Muscle of back (tissue), 13 donors: ENCODE measurements at places on chromosomes 1 and 21. TPM values are rescaled to one million over a fixed set of nuclear protein-coding genes. Genes with fewer than 3 reads are reported as not detected.
A peak's percentile ranks its signal among the peaks of the same experiment; 100 is the strongest.

DNA sequence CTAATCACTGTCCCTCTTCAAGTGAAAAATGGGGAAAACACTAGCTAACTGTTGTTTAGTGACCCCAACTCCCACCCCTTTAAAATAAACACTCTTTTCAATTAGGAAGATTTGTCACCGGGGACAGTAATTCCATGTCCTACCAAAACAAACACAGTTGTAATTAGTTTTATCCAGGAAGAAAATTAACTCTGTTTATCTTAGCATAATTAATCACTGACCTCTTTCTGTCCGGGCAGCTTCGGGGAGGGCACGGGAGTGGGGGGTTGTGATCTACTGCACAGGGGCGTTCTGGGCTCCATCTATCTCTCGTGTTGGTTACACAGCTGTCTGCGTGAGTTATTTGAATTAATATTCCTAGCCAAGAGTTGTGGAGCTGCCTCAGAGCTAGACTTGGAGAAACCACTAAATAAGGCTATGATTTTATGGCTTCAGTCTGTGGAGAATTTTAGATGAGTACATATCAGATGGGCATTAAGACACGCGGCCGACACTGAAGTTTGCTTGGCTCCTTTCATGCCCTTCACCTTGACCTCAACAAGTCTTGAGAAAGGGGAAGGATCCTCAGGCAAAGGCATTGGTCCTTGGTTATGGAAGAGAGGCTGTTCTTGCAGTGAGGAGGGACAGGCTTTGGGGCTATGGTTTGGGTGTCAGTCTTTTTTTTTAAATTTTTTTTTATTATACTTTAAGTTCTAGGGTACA lies 102.0 kb upstream of the TRABD2B start:
- no peak for DNase-seq

GRCh38 chr1:15595809-15596617 lies 11.2 kb upstream of the AGMAT start:
- no peak for DNase-seq

- DNase-seq: no peak
These were observed 81.3 kb downstream of the LRRC8D start for GRCh38 chr1:89901957-89902669.

GRCh38 chr1:154557939-154558719 lies at the start of gene UBE2Q1:
Gene UBE2Q1, minus strand, starts transcription at chr1:154558662. Its CDS starts 109 bp downstream, at chr1:154558553.
- DNase-seq: peak; percentile 61

- no peak for DNase-seq
These were observed 255.1 kb downstream of the NFIA start for GRCh38 chr1:61337441-61337951.

Gene C4BPB
- polyA plus RNA-seq: 0.13 TPM
